ENCODE measurements at places on chromosomes 7 and 10.

- no peak for DNase-seq
Observed at GRCh38 chr7:48255046-48255445, 83.8 kb downstream of the ABCA13 start.

GRCh38 chr7:143492043-143492471 lies 14.4 kb downstream of the TAS2R41 start:
- no peak for DNase-seq

DNA sequence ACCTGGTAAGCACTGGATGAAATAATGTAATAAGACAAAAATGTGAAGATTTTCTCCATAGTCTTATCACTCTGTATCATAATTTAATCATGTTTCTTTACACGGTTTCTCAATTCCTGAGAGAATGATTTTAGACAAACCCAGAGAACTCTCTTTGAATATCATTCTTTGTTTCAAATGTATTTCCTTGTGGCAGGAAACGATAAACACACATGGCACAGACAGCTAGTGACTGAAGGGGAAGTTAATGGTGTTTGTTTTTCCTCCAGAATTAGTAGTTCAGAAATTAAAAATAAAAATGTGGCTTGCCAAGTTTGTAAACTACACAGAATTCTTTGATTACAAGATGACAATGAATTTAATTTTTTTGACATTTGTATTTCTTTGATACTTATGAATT lies 163.7 kb upstream of the PRPS1L1 start:
- DNase-seq: no peak

DNA sequence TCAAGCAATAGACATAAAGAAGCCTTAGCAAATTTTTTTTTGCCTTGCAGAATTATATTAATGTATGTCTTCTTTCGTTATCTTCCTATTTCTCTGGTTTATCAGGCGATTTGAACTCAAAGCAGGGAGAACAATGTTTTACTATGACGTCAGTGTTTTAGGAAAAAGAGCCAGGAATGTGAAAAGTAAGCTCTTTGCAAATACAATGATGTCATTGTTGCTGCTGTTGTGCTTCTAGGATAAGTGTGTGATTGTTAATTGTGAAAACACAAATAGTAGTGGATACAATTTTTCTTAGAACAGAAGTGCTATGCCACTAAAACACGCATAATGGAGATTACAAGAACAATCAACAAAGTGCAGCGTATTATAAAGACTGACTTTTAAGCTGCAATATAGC lies 9.5 kb upstream of the AUTS2 start:
- no peak for DNase-seq

- no peak for DNase-seq
Observed at GRCh38 chr10:86642021-86642420, 12.3 kb upstream of the OPN4 start.

- no peak for DNase-seq
Observed at GRCh38 chr7:41621953-41622831, 80.7 kb downstream of the INHBA start.

GRCh38 chr7:127677433-127678230 lies 25.6 kb downstream of the SND1 start:
- no peak for DNase-seq

DNA sequence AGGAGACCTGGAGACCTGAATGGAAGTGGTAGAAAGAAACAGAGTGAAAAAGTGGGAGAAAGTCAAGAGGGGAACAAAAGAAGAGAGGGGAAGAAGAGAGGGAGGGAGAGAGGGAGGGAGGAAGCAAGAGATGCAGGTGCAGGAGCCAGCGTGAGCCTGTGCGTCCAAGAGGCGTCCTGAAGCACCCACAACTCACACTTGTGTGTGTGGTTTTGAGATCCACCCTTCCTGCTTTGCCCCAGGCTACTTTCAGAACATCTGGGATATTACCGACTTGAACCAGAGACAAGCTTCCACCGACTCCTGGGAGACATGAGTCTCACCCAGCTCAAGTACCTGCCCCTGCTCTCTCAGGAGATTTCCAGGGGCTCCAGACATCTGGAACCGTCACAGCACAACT lies 9.8 kb downstream of the AFAP1L2 start:
- no peak for DNase-seq

DNA sequence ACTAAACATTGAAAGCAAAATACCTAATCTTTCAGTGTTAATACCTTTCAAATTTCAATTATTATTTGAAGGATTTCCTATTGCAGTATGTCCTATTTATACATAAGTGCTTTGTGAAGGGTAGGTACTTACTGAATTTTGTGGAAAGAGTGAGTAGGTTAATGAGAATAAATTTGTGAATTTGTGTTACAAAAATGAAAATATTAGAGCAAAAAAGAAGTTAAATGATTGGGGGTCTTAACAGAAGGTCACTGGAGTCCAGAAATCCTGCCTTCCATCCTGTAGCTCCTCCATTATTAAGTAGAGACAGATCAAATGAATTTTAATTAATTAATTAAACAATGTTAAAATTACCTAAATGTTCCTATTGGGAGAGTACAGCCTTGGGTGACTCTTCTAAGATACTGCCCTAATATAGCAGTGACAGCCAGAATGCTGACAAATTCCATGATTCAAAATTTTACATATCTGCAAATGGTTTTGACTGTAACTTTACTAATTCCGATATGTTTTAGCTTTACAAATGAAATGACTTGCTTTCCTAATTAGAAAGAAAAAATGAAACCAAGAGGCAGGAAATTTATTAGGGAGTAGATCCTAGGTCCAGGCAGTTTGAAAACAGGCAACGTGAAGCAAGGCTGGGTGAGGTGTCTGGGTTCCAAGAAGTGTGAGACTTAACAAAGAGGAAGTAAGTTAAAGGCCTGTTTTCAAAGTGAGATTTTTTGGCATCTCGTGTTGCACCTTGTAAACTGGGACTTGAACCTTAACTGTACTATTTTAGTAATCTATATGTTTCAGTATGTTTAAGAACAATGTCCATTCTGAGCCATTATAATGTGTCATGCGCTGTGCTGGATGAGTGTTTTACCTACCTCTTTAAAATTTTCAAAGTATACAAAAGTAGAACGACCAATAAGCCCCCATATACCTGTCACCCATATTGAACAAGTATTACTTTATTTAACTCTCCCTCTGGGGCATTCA lies 1.5 kb downstream of the PIK3CG start:
- no peak for DNase-seq

GRCh38 chr10:31961277-31962074 lies 32.8 kb upstream of the ARHGAP12 start:
- DNase-seq: no peak

GRCh38 chr10:127918572-127918971 lies 11.7 kb downstream of the PTPRE start:
- DNase-seq: no peak

DNA sequence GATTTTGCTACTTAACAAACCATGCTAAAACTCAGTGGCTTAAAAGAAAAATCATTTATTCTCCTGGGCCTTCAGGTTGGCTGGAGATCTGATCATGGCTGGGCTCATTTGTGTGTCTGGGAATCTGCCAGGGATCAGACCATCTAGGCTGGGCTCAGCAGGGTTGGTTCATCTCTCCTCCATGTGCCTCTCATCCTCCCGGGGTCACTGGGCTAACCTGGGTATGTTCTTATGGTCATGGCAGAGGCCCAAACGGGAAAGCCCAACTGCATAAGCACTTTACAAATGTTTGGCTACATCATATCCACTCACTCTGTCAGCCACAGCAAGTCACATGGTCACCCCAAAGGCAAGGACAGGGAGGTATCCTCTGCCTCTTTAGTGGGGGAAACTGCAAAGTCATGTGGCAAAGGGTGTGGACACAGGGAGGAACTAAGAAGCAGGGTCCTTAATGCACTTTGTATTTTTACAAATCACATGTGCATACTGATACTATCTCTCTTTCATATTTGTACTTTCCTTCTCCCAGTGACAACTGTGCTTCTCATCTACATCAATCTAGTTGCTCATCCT lies 231.4 kb downstream of the BUB3 start:
- no peak for DNase-seq

GRCh38 chr10:99920486-99920885 lies 89.3 kb downstream of the DNMBP start:
- DNase-seq: no peak

DNA sequence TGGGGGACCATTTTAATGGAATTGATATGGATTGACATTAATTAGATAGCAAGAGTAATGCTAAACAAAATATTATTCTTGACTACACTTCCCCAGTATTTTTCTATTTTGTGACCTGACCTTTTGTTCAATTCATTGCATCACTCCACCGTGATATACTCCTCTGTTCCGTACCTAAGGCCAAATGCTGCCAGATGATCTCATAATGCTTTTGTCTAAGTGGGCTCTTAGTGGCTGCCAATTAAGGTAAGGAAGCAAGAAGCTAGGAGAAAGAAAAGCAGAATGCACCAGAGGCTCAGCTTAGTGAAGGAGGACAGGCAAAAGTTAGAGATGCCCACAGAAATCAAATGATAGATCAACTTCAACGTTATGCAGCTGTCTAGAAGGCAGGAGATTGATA lies 36.4 kb downstream of the FEZF1 start:
- no peak for DNase-seq

DNA sequence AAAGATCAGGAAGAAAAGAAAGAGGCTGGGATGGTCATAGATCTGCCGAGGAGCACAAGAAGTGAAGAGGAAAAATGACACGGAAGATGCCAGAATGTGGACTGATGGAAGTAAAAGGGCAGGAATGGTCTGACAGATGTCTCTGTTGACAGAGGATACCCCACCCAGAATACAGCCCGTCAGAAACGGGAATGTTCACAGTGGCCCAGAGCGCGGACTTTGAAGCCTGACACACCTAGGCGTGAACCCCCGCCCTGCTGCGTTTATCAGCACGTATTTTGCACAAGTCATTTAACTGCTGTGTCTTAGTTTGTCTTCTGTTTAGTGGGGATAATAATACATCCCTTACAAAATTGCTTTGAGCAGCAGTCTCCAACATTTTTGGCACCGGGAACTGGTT lies 27.1 kb downstream of the AKR1B1 start:
- no peak for DNase-seq

DNA sequence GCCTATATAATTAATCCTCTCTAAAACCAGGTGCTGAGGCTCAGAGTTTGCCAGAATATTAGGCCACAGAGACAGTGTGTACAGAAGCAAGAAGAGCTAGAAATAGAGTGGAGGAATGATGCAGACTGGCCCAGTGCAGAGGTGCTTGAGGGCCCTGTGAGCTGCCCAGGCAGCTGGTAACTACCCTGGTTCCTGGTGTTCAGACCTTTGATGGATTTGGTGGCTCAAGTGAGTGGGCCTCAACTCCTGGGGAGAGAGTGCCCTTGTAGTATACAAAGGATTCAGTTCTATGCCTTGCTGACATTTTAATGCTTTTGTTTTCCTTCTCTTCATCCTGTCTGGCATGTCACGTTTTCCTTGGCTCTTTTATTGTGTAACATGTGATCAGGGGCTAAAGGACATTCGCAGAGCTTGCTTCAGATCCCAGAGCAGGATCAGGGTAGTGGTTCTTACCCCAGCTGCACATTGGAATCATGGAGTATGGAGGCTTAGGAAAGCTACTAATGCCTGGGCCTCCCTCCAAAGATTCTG lies 20.0 kb downstream of the LRRC4 start:
- no peak for DNase-seq

DNA sequence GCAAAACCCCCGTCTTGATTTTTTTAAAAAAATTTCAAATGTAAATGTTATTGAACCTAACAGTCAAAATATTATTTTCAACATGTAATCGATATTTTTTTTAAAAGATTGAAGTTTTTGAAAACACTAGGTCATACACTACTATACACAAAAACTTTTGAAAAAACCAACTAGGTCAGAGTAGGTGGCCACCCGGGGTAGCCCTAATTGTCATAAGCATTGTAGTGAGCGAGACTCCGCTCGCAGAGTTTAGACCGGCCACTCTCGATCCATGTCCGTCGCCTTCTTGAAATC lies 417 bp downstream of the RFC2 start:
- no peak for DNase-seq

GRCh38 chr7:150341263-150342120 lies at the start of gene RARRES2:
RARRES2 (minus strand) TSS chr7:150341629; CDS start chr7:150340609, 1,020 bp downstream.
- DNase-seq: no peak

GRCh38 chr7:27123007-27123476 lies 7.5 kb downstream of the HOXA4 start:
- no peak for DNase-seq

DNA sequence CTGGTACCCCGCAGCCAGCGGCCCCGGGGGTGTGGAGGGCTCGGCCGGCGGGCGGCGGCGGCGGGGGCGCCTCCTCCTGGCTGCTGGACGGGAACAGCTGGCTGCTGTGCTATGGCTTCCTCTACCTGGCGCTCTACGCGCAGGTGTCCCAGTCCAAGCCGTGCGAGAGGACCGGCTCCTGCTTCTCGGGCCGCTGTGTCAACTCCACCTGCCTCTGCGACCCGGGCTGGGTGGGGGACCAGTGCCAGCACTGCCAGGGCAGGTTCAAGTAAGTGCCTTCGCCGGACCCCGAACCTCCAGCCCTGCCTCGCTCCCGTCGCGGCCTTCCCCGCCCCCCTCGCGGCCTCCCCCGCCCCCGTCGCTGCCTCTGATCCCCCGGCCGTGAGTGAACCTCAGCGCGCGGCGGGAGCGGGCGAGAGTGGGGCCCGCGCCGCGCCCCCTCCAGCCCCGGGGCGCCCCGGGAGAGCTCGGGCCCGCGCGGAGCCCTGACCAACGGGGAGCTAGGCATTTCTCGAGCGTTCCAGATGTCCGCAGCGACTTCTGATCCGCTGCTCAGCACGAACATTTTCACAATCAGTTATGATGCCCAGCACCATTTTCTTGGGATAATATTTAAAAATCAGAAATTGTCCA lies 727 bp downstream of the ATRNL1 start:
- no peak for DNase-seq

- no peak for DNase-seq
Observed at GRCh38 chr10:18650404-18650997, 886 bp downstream of the NSUN6 start.

- DNase-seq: no peak
Observed at GRCh38 chr7:72334066-72334465, 78.1 kb downstream of the CALN1 start.

DNA sequence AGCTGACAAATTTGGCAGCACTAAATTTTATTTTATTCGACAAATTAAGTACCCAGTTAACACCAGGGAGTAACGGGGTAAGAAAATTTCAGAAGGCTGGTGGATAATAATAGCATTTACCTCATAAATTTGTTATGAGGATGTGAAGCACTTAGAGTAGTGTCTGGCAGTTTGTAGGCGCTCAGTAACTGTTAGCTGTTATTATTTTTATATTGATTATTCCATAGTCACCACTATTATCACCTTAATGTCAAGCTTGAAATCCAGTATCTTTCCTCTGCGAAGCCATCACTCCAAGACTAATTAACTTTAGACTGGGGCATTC lies 563 bp upstream of the COA1 start:
- no peak for DNase-seq

- no peak for DNase-seq
Observed at GRCh38 chr7:150976529-150977381, 1.4 kb downstream of the KCNH2 start.

DNA sequence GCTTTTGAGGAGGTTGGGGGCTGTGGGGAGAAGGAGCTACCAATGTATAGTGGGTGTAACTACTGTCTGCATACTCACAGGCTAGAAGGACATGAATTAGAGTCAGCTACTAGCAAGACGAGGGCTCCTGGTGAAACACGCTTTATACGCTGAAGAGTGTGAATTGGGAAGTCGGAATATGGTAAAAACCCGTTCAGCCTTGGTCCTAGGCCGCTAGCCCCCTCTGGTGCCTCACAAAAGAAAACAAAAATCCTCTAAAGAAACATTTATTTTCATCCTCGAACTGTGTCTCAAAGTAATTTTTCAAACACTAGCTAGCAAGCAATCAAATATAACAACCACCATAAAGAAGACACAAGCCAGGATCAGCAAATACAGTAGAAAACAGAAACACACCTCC lies 338.1 kb upstream of the SEMA3C start:
- no peak for DNase-seq

- no peak for DNase-seq
Observed at GRCh38 chr7:114293289-114294012, 121.2 kb upstream of the FOXP2 start.
